Esophagus muscularis mucosa (tissue), 4 donors: ENCODE measurements at places on chromosomes 4 and X. TPM values are rescaled to one million over a fixed set of nuclear protein-coding genes. Genes with fewer than 3 reads are reported as not detected.

Gene PDGFC
- total RNA-seq, result 38.3 TPM

Gene GUCY1B1
- 30.6 TPM for total RNA-seq

GRCh38 chrX:139560221-139560620 is 29.7 kb downstream of the F9 start:
- no peaks in the 10 kb centered on the region for H3K4me1 ChIP-seq
- H3K36me3 ChIP-seq, result no peaks in the 10 kb centered on the region
- H3K27me3 ChIP-seq, result no peaks in the 10 kb centered on the region
- H3K4me3 ChIP-seq, result no peak overlapping the region
- H3K27ac ChIP-seq, result no peak overlapping the region
- no peak for DNase-seq

GRCh38 chr4:5004496-5004895 is 14.8 kb downstream of the CYTL1 start:
- H3K36me3 ChIP-seq, result no peaks in the 10 kb centered on the region
- H3K4me3 ChIP-seq, result no peak overlapping the region
- no peak for DNase-seq
- H3K27ac ChIP-seq, result no peak overlapping the region
- H3K4me1 ChIP-seq, result no peaks in the 10 kb centered on the region

GRCh38 chr4:177117256-177117655 is 192.4 kb upstream of the NEIL3 start:
- no peak for DNase-seq
- no peak overlapping the region for H3K4me3 ChIP-seq
- no peaks in the 10 kb centered on the region for H3K36me3 ChIP-seq
- no peaks in the 10 kb centered on the region for H3K4me1 ChIP-seq
- no peaks in the 10 kb centered on the region for H3K27me3 ChIP-seq

- peaks cover 92% of the 10 kb centered on the region for H3K36me3 ChIP-seq
- no peak overlapping the region for H3K4me3 ChIP-seq
- H3K27ac ChIP-seq, result no peak overlapping the region
- no peaks in the 10 kb centered on the region for H3K4me1 ChIP-seq
- H3K27me3 ChIP-seq, result no peaks in the 10 kb centered on the region
- DNase-seq, result no peak
These were observed 86.9 kb downstream of the EVC start for GRCh38 chr4:5797866-5798265.

Gene CNGA1
- 4.0 TPM for total RNA-seq

DNA sequence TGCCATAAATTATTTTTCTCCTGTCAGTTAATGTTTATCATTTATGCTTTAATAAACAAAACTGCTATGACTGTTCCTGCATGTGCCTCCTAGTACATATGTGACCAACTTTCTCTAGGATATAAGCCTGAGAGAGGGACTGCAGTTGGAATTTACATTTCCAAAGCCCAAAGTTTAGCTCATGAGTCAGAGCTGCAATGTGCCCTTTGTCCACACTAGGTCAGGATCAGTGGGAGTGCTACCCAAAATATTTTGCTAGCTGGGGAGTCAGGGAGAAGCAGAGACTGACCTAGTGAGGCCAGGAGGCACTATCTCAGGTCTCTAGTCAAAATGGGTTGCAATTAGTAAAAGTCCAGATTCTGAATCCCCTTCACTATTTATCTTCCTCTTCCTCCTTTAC is 92.7 kb downstream of the AR start:
- no peak overlapping the region for H3K4me3 ChIP-seq
- H3K27ac ChIP-seq, result no peak overlapping the region
- H3K36me3 ChIP-seq, result no peaks in the 10 kb centered on the region
- H3K27me3 ChIP-seq, result no peaks in the 10 kb centered on the region
- DNase-seq, result no peak
- H3K4me1 ChIP-seq, result no peaks in the 10 kb centered on the region

Gene TCEAL6
- 0.40 TPM for total RNA-seq

Gene TACR3
- total RNA-seq, result not detected

DNA sequence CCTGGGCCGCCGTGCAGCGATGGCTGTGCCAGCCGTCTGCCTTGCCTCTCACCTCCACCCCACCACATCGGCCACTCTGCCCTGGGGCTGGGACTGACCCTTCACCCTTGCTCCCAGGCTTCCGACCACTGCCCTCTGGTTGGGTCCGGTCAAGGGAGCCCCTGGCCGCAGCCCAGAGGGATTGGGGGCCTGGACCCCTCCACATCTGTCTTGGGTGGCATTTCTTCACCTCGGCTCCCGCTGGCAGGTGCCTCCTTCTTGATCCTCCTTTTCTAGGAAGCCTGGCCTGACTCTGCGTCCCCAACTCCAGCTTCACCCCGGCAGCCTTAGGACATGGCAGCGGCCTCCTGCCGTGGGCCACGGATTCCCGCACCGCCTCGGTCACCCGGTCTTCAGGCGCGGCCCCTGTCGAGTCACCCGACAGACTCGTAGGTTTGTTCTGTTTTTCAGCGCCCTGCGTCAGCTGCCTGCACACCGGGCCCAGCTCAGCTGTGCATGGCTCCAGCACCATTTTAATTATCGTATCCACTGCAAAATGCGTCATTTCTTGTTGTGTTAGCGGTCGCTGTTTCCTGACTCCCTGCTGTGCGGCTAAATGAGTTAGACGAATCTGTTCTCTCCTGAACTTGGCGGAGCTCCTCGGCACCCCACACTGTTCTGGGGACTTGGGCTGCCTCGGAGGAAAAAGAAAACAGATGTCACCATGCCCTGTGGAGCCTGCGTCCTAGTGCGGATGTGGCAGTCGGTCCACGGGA is 124.0 kb downstream of the FAM53A start:
- no peak for DNase-seq
- no peak overlapping the region for H3K27ac ChIP-seq
- no peaks in the 10 kb centered on the region for H3K4me1 ChIP-seq
- H3K36me3 ChIP-seq, result no peaks in the 10 kb centered on the region
- no peak overlapping the region for H3K4me3 ChIP-seq
- no peaks in the 10 kb centered on the region for H3K27me3 ChIP-seq

DNA sequence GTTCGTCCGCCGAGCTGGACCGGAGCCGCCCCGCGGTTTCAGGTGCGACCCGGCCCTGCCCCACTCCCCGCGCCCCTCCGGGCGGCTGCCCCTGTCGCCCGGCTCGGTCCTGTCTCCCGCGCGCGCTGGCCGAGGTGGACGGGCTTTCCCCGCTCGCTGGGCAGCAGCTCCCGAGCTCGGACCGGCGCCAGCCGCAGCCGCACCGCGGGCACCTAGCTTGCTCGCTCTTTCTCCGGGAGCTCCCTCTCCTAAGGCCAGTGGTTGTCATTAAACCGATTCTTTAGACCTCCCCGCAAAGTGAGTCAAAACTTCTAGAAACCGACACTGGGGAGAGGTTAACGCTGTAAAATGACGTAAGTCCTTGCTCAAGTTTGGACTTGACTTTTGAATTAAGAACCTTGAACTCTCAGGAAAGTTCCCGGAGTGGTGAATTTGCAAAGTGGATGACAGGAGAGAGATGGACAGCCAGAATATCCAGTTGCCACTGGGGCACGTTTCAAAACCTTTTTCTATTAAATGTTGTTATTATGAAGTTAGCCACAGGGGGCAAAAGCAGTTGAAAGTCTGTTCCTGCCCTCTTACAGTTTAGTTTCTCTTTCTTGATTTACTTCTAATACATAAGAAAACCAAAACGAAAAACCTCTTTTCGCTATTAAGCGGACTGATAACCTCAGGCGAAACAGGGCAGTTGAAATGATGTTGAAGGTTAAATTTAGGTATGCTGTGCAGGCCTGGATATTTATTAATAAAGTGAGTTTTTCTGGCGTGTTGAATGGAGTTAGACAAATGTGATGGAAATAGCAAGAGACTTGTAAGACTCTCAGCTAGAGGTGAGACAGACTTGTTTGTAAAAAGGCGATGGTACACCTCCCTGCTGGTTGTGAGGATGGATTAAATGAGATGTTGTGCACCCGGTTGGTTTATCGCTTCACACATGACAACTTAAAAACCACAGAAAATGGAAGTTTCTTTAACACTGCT is 847 bp downstream of the PI4K2B start:
- H3K27me3 ChIP-seq, result no peaks in the 10 kb centered on the region
- H3K4me3 ChIP-seq, result peak overlapping the region; percentile 99
- no peaks in the 10 kb centered on the region for H3K36me3 ChIP-seq
- H3K27ac ChIP-seq, result peak overlapping the region; percentile 92
- no peak for DNase-seq
- peaks cover 14% of the 10 kb centered on the region for H3K4me1 ChIP-seq

DNA sequence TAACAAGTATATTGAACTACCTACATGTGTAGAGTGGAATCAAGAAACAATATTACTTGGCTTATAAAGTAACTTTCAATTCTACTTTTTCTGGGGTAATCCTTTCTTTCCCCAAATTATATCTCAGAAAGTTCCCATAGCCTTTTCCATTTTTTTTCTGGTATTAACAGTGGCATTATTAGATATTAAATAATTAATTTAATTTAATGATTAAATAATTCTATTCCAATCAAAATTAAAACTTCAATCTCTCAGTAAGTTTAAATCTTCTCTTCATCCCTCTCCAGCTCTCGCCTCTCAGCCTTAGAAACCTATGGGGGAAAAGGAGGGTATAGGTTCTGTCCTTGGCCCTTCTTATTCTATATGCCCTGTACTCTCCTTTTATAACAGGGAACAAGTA is 262.4 kb downstream of the INPP4B start:
- no peaks in the 10 kb centered on the region for H3K36me3 ChIP-seq
- H3K4me3 ChIP-seq, result no peak overlapping the region
- no peaks in the 10 kb centered on the region for H3K4me1 ChIP-seq
- no peak for DNase-seq

Gene IGSF1
- total RNA-seq, result 1.2 TPM

- no peak overlapping the region for H3K4me3 ChIP-seq
- H3K36me3 ChIP-seq, result no peaks in the 10 kb centered on the region
- peaks cover 16% of the 10 kb centered on the region for H3K4me1 ChIP-seq
- H3K27me3 ChIP-seq, result no peaks in the 10 kb centered on the region
- DNase-seq, result no peak
These were observed 33.3 kb upstream of the MAML3 start for GRCh38 chr4:140187316-140187695.

DNA sequence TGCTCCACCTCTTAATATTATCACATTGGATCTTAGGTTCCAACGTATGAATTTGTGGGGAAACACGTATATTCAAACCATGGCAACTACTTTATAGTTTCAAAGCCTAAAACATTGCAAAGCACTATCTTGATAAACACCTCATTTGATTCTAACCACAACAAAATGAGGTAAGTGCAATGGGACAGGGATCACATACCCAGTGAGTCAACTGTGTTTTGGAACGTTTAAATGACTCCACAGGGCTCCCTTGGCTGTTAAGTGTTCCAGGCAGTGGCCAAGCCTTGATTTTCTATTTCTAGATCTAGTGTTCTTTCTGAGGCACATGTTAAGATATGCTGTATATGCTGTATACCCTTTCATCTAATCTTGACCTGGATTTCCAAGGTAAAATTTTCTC is 54.5 kb upstream of the C1QTNF7 start:
- H3K4me1 ChIP-seq, result peaks cover 14% of the 10 kb centered on the region
- no peak overlapping the region for H3K4me3 ChIP-seq
- no peak for DNase-seq
- H3K27ac ChIP-seq, result no peak overlapping the region

DNA sequence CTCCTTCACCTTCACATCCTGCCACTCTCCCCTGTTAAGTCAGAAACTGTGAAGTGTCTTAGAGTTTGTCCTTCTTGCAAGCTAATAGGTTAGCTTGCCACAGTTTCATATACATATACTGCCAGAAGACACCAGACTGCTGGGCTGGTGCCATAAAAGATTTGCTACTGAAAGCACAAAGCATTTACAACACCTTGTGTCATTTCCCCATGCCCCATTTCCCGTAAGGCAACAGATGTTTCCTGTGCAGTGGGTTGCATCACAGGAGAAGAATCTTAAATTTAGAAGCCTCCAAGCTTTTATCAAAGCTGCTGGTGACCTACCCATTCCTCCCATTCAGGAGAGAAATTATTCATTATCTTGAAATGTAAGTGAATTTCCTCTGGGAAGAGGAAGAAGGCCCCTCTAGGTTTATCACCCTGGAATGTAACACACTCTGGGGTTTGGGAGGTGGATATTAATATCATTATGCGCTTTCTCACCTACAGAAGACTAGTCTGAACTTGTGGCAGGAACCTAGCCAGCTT is 34.5 kb upstream of the RAB33B start:
- H3K4me3 ChIP-seq, result no peak overlapping the region
- H3K4me1 ChIP-seq, result no peaks in the 10 kb centered on the region
- no peaks in the 10 kb centered on the region for H3K27me3 ChIP-seq
- DNase-seq, result peak; percentile 91

Gene XAGE1A
- total RNA-seq, result not detected

GRCh38 chr4:17583941-17584340 is 6.9 kb downstream of the LAP3 start:
- H3K36me3 ChIP-seq, result peaks cover 75% of the 10 kb centered on the region
- no peaks in the 10 kb centered on the region for H3K27me3 ChIP-seq
- H3K27ac ChIP-seq, result no peak overlapping the region
- H3K4me3 ChIP-seq, result no peak overlapping the region
- DNase-seq, result no peak

GRCh38 chrX:38939067-38939466 is 137.8 kb downstream of the MID1IP1 start:
- H3K27me3 ChIP-seq, result no peaks in the 10 kb centered on the region
- H3K4me1 ChIP-seq, result no peaks in the 10 kb centered on the region
- no peaks in the 10 kb centered on the region for H3K36me3 ChIP-seq
- H3K27ac ChIP-seq, result no peak overlapping the region

- no peaks in the 10 kb centered on the region for H3K4me1 ChIP-seq
- H3K27me3 ChIP-seq, result no peaks in the 10 kb centered on the region
- peaks cover 8% of the 10 kb centered on the region for H3K36me3 ChIP-seq
- no peak for DNase-seq
These were observed 22.2 kb downstream of the CEP44 start for GRCh38 chr4:174305961-174306360.

Gene GYPA
- total RNA-seq, result not detected

GRCh38 chr4:76987153-76987591 is 37.6 kb downstream of the SEPTIN11 start:
- H3K27ac ChIP-seq, result peak overlapping the region; percentile 40
- H3K4me3 ChIP-seq, result peak overlapping the region; percentile 2
- H3K36me3 ChIP-seq, result no peaks in the 10 kb centered on the region

DNA sequence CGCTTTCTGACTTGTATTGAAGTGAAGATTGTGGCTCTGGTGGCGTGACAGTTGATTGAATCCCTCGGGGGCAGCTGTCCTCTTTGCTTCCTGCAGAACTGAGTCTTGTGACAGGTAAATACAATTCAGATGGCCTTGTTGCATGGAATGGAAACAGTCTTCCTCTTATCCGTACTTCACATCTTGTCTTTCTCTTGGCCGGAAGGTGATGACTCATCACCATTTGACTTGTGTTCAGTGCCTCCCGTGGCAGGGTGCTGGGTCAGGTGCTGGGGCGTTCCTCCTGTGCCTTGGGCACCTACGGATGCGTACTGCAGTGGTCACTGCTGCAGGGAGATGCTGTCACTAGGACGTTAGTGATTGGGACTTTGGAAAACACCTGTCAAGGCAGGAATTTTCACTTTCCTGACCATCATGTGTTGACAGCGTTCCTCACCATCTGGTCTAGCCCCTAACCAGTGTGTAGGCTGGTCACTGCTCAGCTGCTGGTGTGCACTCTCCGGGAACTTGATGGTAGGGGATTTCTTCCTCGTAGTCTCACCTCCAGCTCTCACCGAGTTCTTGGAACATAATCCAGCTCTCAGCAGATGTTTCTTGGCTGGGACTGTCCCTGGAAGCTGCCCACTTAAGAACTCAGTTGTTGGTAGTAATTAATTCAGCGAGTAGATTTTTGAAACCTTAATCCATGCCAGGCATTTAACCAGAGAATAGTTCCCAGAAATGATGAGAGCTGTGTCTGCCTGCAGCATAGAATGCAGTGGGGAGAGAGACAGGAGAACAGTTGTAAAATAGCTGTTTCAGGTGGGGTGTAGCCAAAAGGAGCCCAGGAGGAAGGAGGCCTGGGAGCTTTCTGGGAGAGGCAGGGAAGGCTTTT is 7.2 kb downstream of the TBC1D14 start:
- no peaks in the 10 kb centered on the region for H3K36me3 ChIP-seq
- H3K27ac ChIP-seq, result peak overlapping the region; percentile 64
- no peak for DNase-seq
- peaks cover 44% of the 10 kb centered on the region for H3K4me1 ChIP-seq
- H3K27me3 ChIP-seq, result no peaks in the 10 kb centered on the region
